ENCODE measurements at places on chromosomes 12 and 14. TPM values are rescaled to one million over a fixed set of nuclear protein-coding genes. Genes with fewer than 3 reads are reported as not detected.

Gene TEDC1
- 19.9 TPM for total RNA-seq

Gene ANKRD33
- 0.10 TPM for total RNA-seq

Gene USP5
- 16.4 TPM for total RNA-seq

Gene BCL2L2
- total RNA-seq: 3.4 TPM

Gene PSME2
- 78.9 TPM for total RNA-seq

Gene NXPH4
- not detected for total RNA-seq

Gene AQP6
- not detected for total RNA-seq

Gene BIN2
- total RNA-seq: 211 TPM

Gene ENDOU
- total RNA-seq: not detected

Gene FOXN4
- not detected for total RNA-seq

Gene KRT83
- total RNA-seq: not detected

Gene JPH4
- not detected for total RNA-seq

Gene DPPA3
- total RNA-seq: not detected

Gene OR4E2
- total RNA-seq: not detected

Gene POTEM
- total RNA-seq: not detected

Gene ADAM21
- total RNA-seq: not detected

Gene EIF2S1
- 31.6 TPM for total RNA-seq

Gene AJUBA
- total RNA-seq: 0.21 TPM

Gene HAL
- 2.1 TPM for total RNA-seq

Gene AQP2
- not detected for total RNA-seq

Gene SIX6
- total RNA-seq: not detected

Gene TMEM229B
- total RNA-seq: 8.2 TPM

Gene RNU6-8
- total RNA-seq: not detected

Gene LAG3
- 0.31 TPM for total RNA-seq

Gene KRT75
- total RNA-seq: not detected

Gene MYF5
- total RNA-seq: not detected

Gene OASL
- total RNA-seq: 18.5 TPM

Gene SH2B3
- total RNA-seq: 137 TPM

Gene MGP
- 0.31 TPM for total RNA-seq

Gene GALNT9
- total RNA-seq: 0.63 TPM

Gene FAM186B
- 0.84 TPM for total RNA-seq

Gene HSPA2
- total RNA-seq: 2.7 TPM

Gene RFLNA
- 0.10 TPM for total RNA-seq

Gene CSAD
- total RNA-seq: 11.3 TPM

Gene ESRRB
- 0.10 TPM for total RNA-seq

Gene MSI1
- total RNA-seq: not detected

Gene AGAP2
- 7.6 TPM for total RNA-seq

Gene KRT1
- 1.8 TPM for total RNA-seq

Gene TBX5
- total RNA-seq: not detected

Gene LRRC23
- total RNA-seq: 4.3 TPM

Gene KCNC2
- total RNA-seq: not detected

Gene KCNJ8
- total RNA-seq: not detected

Gene NFATC4
- total RNA-seq: 0.10 TPM

Gene SLCO1C1
- not detected for total RNA-seq

Gene SLC7A7
- total RNA-seq: 74.8 TPM

Gene KCNK13
- 0.42 TPM for total RNA-seq

Gene LBHD2
- not detected for total RNA-seq

Gene IQSEC3
- total RNA-seq: 0.21 TPM

Gene KCNK10
- total RNA-seq: 0.10 TPM

Gene RPAP3
- total RNA-seq: 14.7 TPM

Gene ACRBP
- 24.1 TPM for total RNA-seq

Gene C12orf60
- 0.10 TPM for total RNA-seq

Gene CCDC60
- not detected for total RNA-seq

Measured in mononuclear cell (primary cell).